CD4-positive, alpha-beta T cell (primary cell): ENCODE measurements at places on chromosomes 4 and X.

- H3K36me3 ChIP-seq, result no peaks in the 10 kb centered on the region
- no peak for DNase-seq
- H3K27me3 ChIP-seq, result no peaks in the 10 kb centered on the region
- H3K4me3 ChIP-seq, result no peak overlapping the region
- no peak overlapping the region for H3K27ac ChIP-seq
Observed at GRCh38 chrX:119230850-119231249, 5.2 kb upstream of the PGRMC1 start.

DNA sequence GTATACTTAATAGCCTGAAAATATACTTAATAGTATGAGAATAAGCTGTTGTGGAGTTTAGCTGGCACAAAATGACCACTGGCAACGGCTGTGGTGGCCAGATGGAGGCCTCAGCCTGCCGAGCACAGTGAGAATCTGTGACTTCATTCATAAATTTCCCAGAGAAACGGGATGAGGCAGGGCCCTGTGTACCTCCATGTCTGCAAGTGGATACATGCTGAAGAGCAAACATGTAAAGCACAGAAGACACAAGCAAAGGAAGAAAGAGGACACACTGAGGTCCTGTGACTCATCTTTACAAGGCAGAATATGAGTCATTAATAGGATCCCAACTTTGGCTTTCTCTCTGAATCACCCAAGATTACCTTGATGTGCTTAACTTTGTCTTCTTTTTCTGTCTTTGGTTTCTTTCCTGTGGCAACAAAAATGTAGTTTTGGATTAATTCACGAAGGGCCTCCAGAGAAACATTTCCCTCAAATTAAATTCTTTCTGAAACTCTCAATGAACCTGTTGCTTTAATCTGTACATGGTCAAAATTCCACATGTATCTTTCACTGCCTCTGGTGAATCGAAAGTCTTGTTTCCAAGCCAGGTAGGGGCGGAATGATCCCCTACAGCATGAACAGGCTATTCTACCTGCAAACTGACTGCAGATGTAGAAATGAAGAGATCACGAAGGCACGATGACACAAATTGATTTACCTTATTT, 56.4 kb downstream of the IRF2 start:
- peak overlapping the region; percentile 53 for H3K4me3 ChIP-seq
- H3K27me3 ChIP-seq, result no peaks in the 10 kb centered on the region
- peaks cover 72% of the 10 kb centered on the region for H3K4me1 ChIP-seq
- H3K27ac ChIP-seq, result peak overlapping the region; percentile 78
- peak; percentile 65 for DNase-seq

- no peak for DNase-seq
- no peak overlapping the region for H3K27ac ChIP-seq
- no peaks in the 10 kb centered on the region for H3K36me3 ChIP-seq
- no peak overlapping the region for H3K4me3 ChIP-seq
- H3K4me1 ChIP-seq, result peaks cover 11% of the 10 kb centered on the region
- H3K27me3 ChIP-seq, result peaks cover 30% of the 10 kb centered on the region
Observed at GRCh38 chr4:141132072-141132708, 1.1 kb downstream of the RNF150 start.

GRCh38 chrX:49178537-49178936, 6.8 kb downstream of the PLP2 start:
- H3K4me1 ChIP-seq, result peaks cover 10% of the 10 kb centered on the region
- no peak overlapping the region for H3K4me3 ChIP-seq
- no peak for DNase-seq

DNA sequence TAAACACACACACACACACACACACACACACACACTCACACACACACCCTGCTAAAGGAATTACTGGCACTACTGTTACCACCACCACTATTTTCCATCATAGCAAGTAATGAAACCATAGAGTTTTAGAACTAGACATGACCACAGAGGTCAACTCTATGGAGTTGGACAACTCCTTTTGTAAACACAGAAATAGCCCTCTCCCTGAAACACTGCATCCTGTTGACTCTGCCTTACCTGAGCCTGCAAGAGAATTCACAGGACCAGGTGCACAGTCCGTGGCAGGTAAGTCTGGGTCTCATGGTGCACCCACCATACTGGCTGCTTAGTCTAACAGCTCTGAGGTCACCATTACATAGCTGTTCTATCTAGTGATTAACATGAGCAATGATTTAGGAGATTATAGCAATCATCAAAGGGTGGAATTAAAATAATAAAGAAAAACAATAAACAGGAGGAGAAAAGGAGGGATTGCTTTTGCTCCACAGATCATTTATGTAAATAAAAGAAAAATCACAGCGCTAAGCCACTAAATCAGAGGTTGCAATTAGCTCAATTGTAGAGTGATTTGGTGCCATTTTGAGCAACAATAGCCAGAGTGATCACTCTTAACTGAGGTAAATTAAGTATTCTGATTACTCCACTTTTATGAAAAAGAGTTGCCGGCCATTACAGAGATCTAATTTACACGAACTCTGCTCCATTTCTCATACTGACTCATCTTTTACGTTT, 340.0 kb upstream of the RASGEF1B start:
- H3K36me3 ChIP-seq, result no peaks in the 10 kb centered on the region
- H3K27ac ChIP-seq, result no peak overlapping the region
- H3K27me3 ChIP-seq, result no peaks in the 10 kb centered on the region
- no peaks in the 10 kb centered on the region for H3K4me1 ChIP-seq
- no peak for DNase-seq

- no peak overlapping the region for H3K4me3 ChIP-seq
- no peak for DNase-seq
- H3K27ac ChIP-seq, result no peak overlapping the region
Observed at GRCh38 chrX:82658492-82658891, 849.6 kb upstream of the POU3F4 start.
